ENCODE measurements at places on chromosomes 2 and 18.

- no peak for DNase-seq
Measured at GRCh38 chr2:155377266-155377680, 678.8 kb downstream of the KCNJ3 start.

DNA sequence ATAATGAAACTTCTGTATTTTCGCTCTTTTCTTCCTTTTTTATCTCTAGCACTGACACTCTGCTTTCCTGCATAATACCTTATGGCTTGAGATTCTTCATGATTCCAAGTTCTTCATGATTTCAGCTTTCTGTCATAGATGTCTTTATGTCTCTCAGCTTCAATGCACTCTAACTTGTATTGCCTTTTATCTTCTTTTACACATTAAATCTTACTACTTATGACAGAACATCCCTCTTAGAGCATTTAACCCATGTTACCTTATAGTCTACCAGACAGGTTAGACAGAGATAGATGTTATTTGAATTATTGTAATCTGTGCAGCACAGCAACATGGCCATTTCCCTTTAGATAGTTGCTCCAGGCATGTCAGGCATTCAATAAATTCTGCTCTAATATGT, 1475.7 kb upstream of the TMEFF2 start:
- no peak for DNase-seq

DNA sequence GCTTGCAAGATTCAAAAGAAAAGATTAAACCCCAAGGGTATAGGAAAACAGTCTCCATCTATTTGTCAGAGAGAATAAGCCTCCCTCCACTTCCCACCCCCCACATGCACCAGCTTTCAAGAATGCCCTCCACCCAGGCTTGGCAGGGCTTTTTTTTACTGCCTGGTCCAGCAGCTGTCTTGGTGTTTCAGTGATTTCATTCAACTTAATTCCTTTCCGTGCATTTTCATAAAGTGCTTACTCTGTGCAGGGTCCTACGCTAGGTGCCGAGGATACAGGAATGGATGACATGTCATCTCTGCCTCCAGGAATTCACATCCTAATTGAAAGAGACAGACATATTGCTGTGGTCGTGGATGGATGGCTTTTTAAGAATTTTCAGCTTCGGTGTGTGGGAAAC, 117.9 kb downstream of the LRATD1 start:
- DNase-seq, result no peak

DNA sequence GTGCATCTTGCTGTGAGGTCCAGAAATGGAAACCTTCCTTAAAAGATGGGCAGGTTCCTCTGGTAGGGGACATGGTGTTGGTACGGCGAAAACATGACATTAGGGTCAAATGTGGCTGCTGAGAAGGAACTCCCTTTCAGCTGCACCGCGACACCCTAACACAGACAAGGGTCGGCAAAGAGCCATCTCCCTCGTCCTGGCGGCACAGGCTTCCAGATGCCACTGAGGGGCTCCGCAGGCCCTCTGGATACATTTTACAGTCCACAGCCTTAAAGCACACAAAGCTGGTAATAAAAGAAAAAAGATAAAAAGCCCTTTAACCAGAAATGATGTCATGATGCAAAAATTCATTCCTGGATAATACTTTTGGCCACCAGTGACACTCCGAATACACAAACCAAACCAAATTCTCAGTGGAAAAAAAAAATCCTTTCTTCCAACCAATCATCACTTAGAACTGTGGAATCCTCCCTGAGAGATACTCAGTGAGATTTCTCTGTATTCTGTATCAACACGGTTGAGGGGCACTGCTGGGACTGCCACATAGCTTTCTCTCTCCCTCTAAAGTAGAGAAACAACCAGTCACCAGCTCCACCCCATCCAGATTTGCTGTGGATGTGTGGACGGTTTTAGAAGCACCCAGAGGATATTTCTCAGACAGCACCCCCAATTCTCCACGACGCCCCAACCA, 174.8 kb downstream of the HDAC4 start:
- DNase-seq, result no peak

DNA sequence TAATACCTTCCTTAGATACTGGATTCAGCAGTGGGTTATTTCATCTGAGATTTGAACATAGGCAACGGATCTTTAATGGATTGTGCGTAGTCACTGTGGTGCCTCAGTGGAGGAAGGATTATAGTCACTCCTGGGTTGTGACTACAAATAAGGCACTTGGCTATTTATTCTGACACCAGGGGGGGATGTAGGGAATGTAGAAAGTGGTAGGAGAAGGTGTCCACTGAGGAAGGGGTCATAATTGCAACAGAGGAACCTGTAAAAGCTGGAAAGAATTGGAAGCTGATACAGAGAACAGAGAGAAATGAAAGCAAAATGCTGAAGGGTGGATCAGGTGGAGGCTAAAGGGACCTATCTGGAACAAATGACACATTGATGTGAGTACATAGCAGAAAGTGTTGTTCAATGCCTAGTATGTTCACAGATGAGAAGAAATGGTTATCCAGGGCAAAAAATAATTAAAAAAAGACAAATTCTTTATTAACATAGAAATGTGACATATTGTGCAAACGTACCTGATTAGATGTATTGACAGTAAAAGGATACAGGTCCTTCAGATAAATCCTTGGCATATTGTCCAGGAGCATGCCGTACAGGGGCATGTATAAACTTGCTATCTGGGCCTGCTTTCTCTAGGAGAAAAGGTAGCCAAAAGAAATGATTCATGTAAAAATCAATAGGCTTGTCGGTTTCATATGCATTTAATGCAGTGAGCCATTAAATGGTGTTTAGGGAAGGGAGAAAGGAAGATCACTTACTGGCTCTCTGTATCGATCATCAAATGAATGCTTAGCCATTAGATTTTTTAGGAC, 91.2 kb upstream of the CCDC195 start:
- DNase-seq, result no peak

DNA sequence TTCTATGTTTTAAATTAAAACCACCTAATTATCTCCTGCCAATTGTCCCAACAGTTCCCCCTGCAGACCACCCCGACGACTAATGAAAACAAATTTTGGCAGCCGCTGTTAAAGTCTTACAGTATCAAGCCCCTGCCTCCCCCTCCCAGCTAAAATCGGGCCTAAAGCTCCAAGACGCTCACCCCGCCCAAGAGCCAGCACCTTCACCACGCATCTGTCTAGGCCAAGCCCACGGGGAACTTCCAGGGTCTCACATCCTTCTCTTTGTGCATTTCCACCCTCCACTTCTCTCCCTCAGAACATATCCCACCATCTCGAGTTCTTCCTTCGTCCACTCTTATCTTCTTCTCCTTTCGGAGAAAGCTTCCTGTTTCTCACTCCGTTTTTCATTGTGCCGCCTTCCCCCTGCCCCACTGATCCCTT, 445 bp downstream of the PRPF40A start:
- DNase-seq, result no peak

- no peak for DNase-seq
Measured at GRCh38 chr2:158664987-158665386, 130.1 kb upstream of the DAPL1 start.

GRCh38 chr2:146214394-146214929, 1630.4 kb upstream of the ACVR2A start:
- no peak for DNase-seq

GRCh38 chr2:67645280-67646138, 248.4 kb downstream of the ETAA1 start:
- no peak for DNase-seq

- DNase-seq, result no peak
Measured at GRCh38 chr2:2484301-2484700, 153.2 kb upstream of the MYT1L start.

GRCh38 chr18:24268784-24269550, 128.7 kb downstream of the OSBPL1A start:
- no peak for DNase-seq

GRCh38 chr2:46188041-46188716, 109.0 kb upstream of the EPAS1 start:
- DNase-seq, result no peak

- DNase-seq, result no peak
Measured at GRCh38 chr2:23653326-23653725, 268.3 kb downstream of the KLHL29 start.

- DNase-seq, result no peak
Measured at GRCh38 chr2:96580771-96581170, 44.2 kb downstream of the ARID5A start.

DNA sequence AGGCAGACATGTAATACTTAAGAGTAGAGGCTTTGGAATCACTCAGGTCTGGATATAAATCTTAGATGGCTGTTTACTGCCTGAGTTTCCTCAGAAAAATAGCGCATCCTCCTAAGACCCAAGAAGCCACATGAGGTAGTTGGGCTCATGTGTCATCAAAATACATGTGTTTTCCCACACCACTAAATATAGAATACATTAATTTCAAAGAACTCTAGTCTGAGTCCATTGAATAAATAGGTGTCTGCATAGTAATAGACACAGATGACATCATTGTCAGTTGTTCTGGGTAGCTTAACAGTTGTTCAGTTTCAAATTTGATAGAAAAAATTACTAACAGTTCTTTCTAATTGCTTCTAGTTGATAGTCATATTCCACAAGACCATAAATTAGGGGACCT, 9.6 kb downstream of the PPP1R1C start:
- no peak for DNase-seq

- DNase-seq, result no peak
Measured at GRCh38 chr2:38064801-38065501, 11.0 kb downstream of the CYP1B1 start.

- no peak for DNase-seq
Measured at GRCh38 chr18:12302391-12303147, 5.5 kb upstream of the TUBB6 start.

GRCh38 chr2:84713441-84713840, 167.4 kb downstream of the TRABD2A start:
- DNase-seq, result no peak

- no peak for DNase-seq
Measured at GRCh38 chr2:194896871-194897270, 760.2 kb upstream of the SLC39A10 start.

- no peak for DNase-seq
Measured at GRCh38 chr2:193895226-193895625, 1700.5 kb upstream of the TMEFF2 start.

- DNase-seq, result no peak
Measured at GRCh38 chr2:108612153-108612513, 77.9 kb downstream of the LIMS1 start.

GRCh38 chr18:7470503-7470902, 96.6 kb upstream of the PTPRM start:
- DNase-seq, result no peak

DNA sequence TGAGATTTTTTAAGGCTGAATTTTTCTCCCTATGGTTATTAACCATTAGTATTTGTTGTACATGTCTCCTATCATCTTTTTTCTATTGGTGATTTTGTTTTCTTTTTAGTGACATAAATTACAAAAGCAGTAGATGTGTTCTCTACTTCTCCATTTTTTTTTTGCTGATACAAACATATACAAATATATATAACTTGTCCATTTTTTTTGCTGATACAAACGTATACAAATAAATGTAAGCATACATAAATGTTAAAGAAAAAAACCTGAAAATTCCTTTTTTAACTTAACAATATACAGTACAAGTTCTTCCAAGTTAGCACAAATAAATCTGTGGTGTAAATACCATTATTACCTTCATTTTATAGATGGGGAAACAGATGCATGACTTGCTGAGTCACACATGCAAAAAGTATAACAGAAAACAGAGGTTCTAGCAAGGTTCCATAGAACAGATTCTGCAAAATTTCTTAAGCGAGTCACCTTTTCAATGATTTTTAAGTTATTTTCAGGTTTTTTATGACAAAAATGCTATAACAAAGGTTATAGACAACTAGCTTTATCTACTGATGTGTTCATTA, 2.1 kb downstream of the MSGN1 start:
- no peak for DNase-seq

GRCh38 chr2:58645017-58645416, 403.9 kb upstream of the FANCL start:
- DNase-seq, result no peak

DNA sequence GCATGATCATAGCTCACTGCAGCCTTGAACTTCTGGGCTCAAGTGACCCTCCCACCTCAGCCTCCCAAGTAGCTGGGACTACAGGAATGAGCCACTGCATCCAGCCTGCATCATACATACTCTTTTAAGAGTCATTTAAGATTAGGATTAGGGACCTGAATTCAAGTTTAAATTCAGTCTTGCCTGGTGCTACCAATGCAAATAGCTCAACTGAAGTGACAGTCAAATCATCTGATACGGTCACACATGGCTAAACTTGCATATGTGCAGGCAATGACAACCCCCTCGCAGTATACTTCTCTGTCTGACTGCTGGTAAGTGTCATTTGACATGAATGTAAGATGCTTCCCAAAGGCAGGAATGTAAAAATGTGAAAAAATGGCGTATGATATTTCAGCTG, 31.8 kb upstream of the TMEM131 start:
- DNase-seq, result no peak

Data from NCI-H187 (cell line).